Cerebellar nuclear complex (tissue), 1 donor: ENCODE measurements at places on chromosomes 16 and 17.

DNA sequence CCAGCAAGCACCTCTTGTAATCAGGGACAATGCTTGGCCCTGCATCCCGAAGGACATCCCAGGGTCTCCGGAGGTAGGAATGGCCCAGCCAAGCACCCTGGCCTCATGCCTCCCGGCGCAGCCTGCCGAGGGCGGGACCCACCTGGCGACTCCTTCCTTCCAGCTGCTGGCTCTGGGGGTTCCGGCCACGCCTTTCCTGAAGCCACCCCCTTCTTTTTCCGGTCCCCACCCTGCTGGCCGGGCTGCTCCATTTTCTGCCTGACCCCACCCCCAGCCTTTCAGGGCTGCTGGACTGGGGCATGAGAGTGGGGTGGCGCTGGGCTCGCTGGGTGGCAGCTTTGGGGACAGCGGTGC is 22.5 kb upstream of the CIBAR2 start:
- no peak for DNase-seq

- DNase-seq: no peak
These were observed 77.3 kb upstream of the NLRP1 start for GRCh38 chr17:5661491-5662125.

DNA sequence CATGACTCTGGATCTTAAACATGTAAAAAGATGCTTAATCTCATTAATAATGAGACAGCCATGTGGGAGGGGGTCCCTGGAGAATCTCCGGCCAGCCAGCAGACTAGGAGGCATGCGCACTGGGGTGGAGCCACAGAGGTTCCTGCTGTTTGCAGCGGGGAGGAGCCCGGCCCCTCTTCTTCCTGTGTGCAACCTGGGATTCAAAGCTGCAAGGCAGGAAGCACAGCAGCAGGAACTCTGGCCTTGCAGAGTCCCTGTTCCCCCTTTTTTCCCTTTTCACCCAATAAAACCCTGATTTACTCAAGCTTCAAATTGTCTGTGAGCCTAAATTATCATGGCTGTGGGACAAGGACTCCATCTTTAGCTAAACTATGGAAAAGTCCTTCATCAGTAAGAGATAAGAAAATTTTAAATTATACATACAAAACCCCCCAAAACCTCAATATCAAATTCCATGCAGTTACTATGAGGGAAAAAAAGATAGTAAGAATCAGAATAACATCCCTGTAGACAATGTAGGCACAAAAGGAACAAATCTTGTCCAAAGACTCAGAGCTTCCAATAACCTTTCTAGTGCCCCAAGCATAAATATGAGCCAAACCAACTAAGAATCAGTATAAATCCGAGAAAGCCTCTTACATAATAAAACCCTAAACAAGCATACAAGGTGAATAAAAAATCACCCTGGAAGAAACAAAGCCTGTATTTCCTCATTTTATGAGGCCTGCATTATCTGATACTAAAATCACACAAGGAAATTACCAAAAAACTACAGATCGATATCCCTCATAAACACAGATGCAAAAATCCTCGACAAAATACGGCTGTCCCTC is 12.1 kb downstream of the CFDP1 start:
- DNase-seq: no peak

GRCh38 chr16:14301169-14302030 is 230.3 kb downstream of the MRTFB start:
- no peak for DNase-seq

DNA sequence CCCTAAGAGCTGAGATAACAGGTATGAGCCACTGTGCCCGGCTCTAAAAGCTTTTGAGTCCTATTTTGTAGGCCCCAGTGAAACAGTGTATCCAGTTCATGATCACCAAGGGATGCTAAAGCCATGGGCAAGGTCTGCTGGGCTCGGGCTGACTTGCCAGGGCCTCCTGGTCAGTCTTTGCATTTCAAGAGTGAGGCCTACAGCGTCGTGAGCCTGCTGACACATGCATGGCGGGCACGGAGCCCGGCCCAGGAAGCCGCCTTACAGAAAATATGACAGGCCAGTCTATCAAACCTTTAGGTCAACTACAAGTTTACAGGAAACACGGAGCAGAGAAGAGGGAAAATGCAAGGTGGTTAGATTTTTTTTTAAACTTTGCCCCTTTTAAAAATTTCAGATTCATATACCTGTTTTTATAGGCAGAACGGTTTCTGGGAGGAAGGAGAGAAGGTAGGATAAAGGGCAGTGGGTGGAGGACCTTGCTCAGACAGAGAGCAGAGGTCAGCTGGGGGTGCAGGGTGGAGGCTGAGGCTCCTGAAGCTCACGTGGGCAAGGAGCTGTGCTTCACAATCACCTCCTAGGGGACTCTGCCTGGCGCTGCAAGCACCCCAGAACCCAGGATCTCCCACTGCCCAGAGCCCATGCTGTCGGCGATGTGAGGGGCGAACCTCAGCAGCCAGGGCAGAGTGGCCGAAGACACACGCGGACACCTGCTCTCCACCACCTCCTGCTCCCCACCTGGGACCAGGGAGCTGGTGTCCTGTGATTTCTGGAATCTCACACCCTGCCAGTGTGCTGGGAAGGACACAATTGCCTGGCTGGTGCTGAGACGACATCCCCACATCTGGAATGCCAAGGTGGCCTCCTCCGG is 21.3 kb downstream of the C16orf95 start:
- no peak for DNase-seq

DNA sequence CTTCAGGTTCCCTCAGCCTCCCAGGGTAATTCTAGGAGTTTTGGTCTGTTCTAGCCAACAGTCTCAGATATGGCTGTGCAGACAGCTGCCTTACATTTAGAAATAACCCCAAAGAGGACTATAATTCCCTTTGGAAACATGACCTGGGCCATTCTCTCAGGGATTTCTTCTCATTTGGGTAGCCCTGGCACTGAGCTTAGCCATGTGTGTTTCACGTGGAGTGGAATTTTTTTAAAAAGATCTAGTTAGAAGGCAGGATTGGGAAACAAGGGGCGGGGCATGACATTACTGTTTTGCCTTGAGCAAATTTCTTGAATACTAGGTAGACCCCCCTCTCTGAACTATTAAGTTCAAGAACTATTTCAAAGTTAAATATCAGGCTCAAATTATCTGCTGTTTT is 29.6 kb upstream of the MRC2 start:
- no peak for DNase-seq

GRCh38 chr16:48817032-48817431 is 207.1 kb upstream of the N4BP1 start:
- DNase-seq: no peak

- DNase-seq: no peak
These were observed 863 bp downstream of the LIMD2 start for GRCh38 chr17:63698886-63699637.
